ENCODE measurements at places on chromosomes 11 and 22. TPM values are rescaled to one million over a fixed set of nuclear protein-coding genes. Genes with fewer than 3 reads are reported as not detected.

GRCh38 chr11:101435408-101435973 is 148.3 kb downstream of the TRPC6 start:
- H3K4me1 ChIP-seq: no peaks in the 10 kb centered on the region
- H3K36me3 ChIP-seq: no peaks in the 10 kb centered on the region
- no peak overlapping the region for H3K4me3 ChIP-seq
- DNase-seq: no peak

The MS4A5 gene
- total RNA-seq: not detected

GRCh38 chr11:40877981-40878380 is 581.5 kb downstream of the LRRC4C start:
- DNase-seq: no peak
- no peak overlapping the region for H3K4me3 ChIP-seq
- H3K4me1 ChIP-seq: no peaks in the 10 kb centered on the region
- H3K27ac ChIP-seq: no peak overlapping the region
- no peaks in the 10 kb centered on the region for H3K36me3 ChIP-seq

DNA sequence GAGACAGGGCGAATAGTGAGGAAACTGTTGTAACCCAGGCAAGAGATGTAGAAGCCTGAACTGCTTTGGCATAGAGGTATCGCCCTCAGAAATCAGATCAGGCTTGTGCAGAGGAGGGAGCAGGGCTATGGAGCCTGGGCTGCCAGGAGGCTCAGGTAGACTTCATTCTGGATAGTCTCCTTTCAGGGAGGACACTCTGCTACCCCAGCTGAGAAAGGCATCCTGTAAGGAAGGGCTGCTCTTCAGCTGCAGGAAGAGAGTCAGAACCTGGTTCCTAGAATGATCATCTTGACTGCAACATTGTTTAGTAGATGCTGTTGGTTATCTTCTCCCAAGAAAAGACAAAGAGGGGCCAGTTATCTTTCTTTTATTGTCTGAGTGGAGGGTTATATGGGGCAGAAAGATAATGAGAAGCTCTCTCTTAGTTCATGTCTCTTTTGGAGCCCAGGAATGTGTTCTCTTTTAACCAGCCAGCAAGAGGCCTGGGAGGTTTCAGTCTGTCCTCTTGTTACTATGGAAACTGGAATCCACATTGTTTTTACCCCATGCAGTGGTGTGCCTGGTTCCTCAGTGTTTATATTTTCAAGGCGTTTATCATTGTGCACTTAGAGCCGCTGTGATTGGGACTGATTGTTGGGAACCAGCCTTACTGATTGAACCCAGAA is 95.7 kb downstream of the STIM1 start:
- H3K27me3 ChIP-seq: no peaks in the 10 kb centered on the region
- peak overlapping the region; percentile 58 for H3K4me3 ChIP-seq
- peaks cover 98% of the 10 kb centered on the region for H3K4me1 ChIP-seq
- peak overlapping the region; percentile 88 for H3K27ac ChIP-seq
- H3K36me3 ChIP-seq: peaks cover 19% of the 10 kb centered on the region

GRCh38 chr11:110991661-110992355 is 253.7 kb upstream of the POU2AF2 start:
- H3K4me1 ChIP-seq: no peaks in the 10 kb centered on the region
- no peak overlapping the region for H3K27ac ChIP-seq
- no peak for DNase-seq
- H3K4me3 ChIP-seq: no peak overlapping the region
- no peaks in the 10 kb centered on the region for H3K36me3 ChIP-seq

DNA sequence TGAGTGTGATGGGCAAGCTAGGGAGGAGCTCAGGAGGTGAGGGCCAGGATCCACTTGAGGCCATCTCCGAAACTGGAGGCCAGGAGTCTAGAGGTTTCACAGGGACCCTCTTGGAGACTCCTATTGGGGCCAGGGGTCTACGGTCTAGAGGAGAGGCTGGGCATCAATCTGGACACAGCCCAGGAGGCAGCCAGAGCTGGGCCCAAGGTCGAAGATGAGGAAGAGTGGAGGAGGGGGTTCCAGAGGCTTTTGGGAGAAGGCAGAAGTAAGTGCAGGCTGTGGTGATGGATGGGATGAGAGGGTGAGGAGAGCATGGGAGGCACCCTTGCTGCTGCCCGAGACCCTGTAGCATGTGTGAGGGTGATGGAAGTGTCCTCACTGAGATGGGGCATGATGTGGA is 56.6 kb downstream of the LRRC32 start:
- no peak for DNase-seq
- no peaks in the 10 kb centered on the region for H3K4me1 ChIP-seq
- H3K36me3 ChIP-seq: peaks cover 2% of the 10 kb centered on the region

The DCDC1 gene
- not detected for total RNA-seq

The OR2D2 gene
- total RNA-seq: 0.56 TPM

The SCN2B gene
- total RNA-seq: not detected

The FZD4 gene
- not detected for total RNA-seq

DNA sequence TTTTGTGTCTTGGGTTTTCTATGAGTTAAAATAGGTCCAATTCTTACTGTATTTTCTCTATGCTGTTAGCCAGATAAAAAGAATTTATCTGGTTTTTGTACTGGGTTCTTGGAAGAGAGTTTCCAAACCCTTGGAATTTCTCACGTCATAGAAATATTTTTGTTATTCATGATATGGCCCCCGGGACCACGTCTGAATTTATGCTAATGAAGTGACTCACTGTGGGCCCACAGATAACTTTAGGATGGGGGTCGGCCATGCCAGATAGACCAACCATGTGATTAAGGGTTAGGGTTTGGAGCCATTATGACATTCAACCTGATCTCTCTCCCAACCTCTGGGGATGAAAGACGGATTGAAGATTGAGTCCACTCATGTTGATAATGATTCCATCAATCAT is 35.6 kb upstream of the DDI1 start:
- no peak overlapping the region for H3K27ac ChIP-seq
- DNase-seq: no peak
- no peak overlapping the region for H3K4me3 ChIP-seq
- peaks cover 2% of the 10 kb centered on the region for H3K27me3 ChIP-seq

GRCh38 chr22:20172141-20172613 is 21.3 kb upstream of the CCDC188 start:
- no peak overlapping the region for H3K4me3 ChIP-seq
- no peaks in the 10 kb centered on the region for H3K27me3 ChIP-seq
- no peak overlapping the region for H3K27ac ChIP-seq
- no peaks in the 10 kb centered on the region for H3K36me3 ChIP-seq
- no peaks in the 10 kb centered on the region for H3K4me1 ChIP-seq

The OR8A1 gene
- total RNA-seq: not detected

DNA sequence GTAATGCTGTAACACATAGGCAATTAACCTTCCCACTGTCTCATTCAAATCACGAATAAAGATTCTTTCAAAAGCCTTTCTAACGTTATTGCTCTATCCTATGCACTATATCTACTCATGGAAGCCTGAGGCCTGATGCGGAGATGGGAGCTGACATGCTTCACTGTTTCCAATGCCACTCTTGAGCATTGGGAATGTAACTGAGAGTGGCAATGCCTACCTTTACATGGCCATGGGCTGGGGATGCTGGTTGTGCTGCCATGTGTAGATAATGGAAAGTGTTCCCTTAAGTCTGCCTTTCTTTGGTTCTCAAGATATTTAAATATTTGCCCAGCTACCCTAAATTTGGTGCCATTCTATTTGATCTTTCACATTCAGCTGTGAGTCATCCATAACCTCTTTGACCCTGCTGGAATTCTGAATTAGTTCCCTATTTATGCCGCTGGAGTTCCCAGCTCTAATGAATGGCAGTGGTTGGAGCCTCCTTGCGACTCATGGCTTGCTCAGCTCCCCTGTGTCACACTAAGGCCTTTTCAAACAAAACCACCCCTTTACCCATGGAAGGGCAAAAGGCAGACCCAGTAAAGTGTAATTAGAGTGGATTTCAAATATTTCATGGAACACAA is 21.4 kb upstream of the DKK3 start:
- H3K36me3 ChIP-seq: no peaks in the 10 kb centered on the region
- no peak overlapping the region for H3K4me3 ChIP-seq
- peaks cover 3% of the 10 kb centered on the region for H3K27me3 ChIP-seq
- DNase-seq: no peak
- no peaks in the 10 kb centered on the region for H3K4me1 ChIP-seq

DNA sequence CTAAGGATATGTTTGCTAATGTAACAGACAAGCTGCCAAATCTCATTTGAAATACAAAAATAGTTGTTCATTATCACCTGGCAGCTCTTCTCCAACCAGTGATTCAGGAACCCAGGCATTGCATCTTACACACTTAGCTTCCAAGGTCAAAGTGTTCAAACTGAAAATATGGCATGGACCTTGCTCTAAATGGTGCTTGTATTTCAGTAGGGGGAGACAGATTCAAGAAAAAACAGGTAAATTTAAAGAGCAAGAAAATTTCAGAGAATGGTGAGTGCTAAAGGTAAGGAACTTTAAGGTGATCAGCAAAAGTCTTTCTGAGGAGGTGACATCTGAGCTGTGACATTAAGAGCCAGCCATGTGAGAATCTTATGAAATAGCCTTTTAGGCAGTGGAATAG is 82.8 kb upstream of the E2F8 start:
- no peak overlapping the region for H3K4me3 ChIP-seq
- DNase-seq: no peak
- no peaks in the 10 kb centered on the region for H3K36me3 ChIP-seq
- H3K4me1 ChIP-seq: no peaks in the 10 kb centered on the region
- peaks cover 13% of the 10 kb centered on the region for H3K27me3 ChIP-seq

The KCNA4 gene
- total RNA-seq: not detected

DNA sequence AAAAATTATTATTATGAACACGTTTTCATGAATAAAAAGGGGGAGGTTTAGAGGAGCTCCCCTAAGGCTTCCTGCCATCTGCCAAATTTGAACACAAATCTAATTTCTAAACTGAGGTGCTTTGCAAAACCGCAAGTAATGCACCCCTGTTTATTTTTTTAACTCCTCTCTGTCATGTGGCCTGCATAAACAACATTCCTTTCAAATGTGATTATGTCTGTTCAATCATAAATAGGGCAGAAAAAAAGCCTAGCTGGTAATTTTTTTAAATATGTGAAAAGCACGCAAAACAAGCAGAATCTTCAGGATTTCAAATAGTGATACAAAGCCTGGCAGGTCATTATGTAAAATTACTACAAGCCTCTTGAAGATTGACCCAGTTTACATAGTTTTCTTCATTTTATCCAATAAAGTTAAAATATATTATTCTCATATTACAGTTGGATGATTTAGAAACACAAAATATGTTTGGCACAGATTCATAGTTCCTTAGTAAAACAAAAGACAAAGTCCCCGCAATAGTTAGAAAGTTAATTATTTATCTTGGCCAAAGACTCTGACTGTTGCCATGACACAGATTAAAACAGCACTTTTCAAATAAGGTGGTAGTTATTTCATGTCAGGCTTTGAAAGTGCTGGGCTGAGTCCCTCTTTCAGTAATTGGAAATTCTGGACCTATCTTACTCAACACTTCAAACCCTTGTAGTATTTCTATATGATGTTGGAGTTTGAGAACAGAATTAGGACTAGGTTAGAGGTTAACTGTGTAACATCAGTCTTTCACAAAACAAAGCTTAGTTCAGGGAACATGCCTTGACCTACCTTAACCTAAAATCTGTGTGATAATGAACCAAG is 200.3 kb upstream of the MPPED2 start:
- H3K27ac ChIP-seq: no peak overlapping the region
- no peak overlapping the region for H3K4me3 ChIP-seq
- no peaks in the 10 kb centered on the region for H3K36me3 ChIP-seq
- no peak for DNase-seq
- H3K27me3 ChIP-seq: no peaks in the 10 kb centered on the region

Measured in activated T-helper 1 cell treated with anti-CD3 and anti-CD28 coated beads, Interleukin-12 subunit alpha, Interleukin-12 subunit beta, Interleukin-2, Interleukin-4 antibody, amounts not matched to agents 30 ng/mL and 10 ng/mL and 1 ng/mL, durations not matched to agents 14 hours and 24 hours and 36 hours (primary cell).